ENCODE measurements at places on chromosomes 7 and 10. TPM values are rescaled to one million over a fixed set of nuclear protein-coding genes. Genes with fewer than 3 reads are reported as not detected.

DNA sequence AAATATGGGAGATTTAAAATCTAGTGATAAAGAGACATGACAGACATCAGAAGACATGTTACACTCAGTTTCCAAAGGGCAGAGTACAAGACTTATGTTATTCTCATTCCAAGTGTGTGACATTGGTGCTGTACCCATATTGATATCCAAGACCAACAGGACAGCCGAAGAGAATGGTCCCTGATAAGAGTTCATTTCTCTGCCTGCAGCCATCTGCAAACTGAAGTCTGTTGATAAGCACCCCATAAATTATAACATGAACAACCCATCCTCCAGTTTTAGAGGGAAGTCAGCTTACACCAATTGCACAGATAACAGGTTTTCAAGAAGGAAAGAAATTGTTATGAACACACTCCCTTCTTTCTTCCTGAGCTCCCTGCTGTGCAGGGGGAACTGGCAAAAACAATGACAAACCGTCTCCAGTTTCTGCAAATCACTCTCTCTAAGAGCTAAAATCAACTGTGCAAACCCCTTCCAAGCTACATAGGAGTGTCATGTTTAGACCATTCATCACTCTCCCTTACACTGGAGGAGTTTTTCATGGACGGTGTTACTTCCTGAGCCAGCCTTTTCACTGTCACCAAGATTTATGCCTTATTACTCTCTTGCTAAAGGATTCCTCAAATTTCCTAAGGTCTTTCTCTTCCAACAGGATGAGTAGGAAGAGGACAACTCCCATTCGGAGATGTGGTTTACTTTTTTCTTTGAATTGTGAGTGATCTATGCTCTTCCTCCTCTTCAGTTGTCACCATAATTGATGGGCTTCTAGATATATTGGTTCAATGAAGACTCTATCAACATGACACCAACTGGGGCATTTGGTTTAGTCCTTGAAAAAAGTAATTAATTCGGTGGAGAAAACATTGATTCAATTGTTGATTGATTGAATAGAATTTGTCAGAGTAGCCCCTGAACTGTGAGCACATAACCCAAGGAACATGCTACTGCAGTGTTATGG, 80.3 kb upstream of the FAM171A1 start:
- no peak for ATAC-seq

- ATAC-seq: no peak
These were observed 134.5 kb downstream of the DYNC1I1 start for GRCh38 chr7:95906851-95907250.

The KEL gene
- 0.32 TPM for total RNA-seq

The SGCE gene
- total RNA-seq: 1.2 TPM

GRCh38 chr7:107977048-107977447, 25.9 kb downstream of the LAMB1 start:
- no peak for ATAC-seq
